ENCODE measurements at places on chromosomes 3 and 15. TPM values are rescaled to one million over a fixed set of nuclear protein-coding genes. Genes with fewer than 3 reads are reported as not detected.
A peak's percentile ranks its signal among the peaks of the same experiment; 100 is the strongest.

The IL16 gene
- 111 TPM for total RNA-seq

The XRN1 gene
- 52.7 TPM for total RNA-seq

The IGDCC3 gene
- total RNA-seq: not detected

The GPR62 gene
- not detected for total RNA-seq

The LSAMP gene
- not detected for total RNA-seq

The LYZL4 gene
- total RNA-seq: not detected

DNA sequence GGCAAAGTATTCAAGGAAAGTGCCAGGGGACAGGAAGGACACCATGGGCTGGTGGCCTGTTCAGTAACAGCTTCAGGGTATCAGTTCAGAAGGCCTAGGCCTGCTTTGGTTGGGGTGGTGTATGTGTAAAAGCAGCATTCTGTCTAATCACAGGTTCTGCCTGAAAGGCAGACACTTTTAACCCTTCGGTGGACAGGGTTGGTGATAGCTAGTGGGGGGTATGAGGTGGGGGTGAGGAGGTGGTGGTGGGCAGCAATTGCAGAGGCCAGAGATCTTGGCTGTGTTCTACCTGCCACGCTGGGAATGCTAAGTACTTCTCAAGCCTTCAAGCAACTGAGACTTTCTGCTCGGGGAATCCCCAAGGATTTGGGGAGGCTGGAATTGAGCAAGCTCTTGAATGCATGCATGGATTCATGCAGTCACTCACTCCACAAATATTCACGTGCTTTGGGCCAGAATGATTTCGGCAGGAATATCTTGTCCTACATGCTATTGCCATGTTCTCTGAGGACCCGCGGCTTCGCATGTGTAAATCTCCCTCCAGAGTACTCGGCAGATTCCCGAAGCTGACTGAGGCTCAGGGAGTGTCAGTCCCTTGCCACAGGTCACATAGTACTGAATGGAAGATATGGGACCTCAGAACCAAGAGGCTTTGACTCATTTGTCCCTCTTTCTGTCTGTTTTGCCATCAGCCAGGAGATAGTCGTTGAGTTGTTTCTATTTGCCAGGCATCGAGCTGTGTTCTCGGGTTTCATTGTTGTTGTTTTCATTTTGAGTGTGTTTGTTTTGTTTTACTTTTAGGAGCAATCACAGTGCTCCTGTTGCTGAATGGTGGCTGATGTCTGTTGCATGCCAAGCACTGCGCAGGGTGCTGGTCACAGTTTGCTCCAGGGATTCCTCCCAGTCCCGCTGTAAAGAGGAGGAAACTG lies 65.5 kb downstream of the SMAD3 start:
- H3K4me1 ChIP-seq: peaks cover 97% of the 10 kb centered on the region
- H3K27me3 ChIP-seq: no peaks in the 10 kb centered on the region
- peak overlapping the region; percentile 86 for H3K27ac ChIP-seq

GRCh38 chr15:89512631-89513030 lies 16.2 kb upstream of the RHCG start:
- no peaks in the 10 kb centered on the region for H3K4me1 ChIP-seq
- no peaks in the 10 kb centered on the region for H3K36me3 ChIP-seq
- peaks cover 11% of the 10 kb centered on the region for H3K27me3 ChIP-seq
- no peak overlapping the region for H3K4me3 ChIP-seq

DNA sequence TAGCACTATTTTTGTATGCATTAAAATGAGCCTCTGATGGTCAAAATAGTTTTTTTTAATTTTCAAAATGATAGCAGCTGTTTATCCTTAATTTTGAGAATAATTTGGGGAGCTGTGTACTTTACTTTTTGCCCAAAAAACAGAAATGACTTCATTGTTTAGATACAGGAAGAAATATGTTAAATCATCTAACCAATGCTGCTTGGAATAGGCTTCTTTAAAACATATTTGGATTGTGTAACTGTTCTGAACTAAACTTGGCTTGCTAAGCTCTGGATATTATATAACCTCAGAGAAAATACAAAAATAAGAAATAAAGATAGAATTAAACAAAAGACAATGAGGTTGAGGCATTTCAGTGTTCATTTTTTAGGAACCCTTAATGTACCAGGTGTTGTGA lies 119.3 kb downstream of the SERPINI1 start:
- no peak overlapping the region for H3K4me3 ChIP-seq
- no peaks in the 10 kb centered on the region for H3K4me1 ChIP-seq
- peaks cover 3% of the 10 kb centered on the region for H3K27me3 ChIP-seq
- no peaks in the 10 kb centered on the region for H3K36me3 ChIP-seq
- DNase-seq: no peak
- H3K27ac ChIP-seq: no peak overlapping the region

DNA sequence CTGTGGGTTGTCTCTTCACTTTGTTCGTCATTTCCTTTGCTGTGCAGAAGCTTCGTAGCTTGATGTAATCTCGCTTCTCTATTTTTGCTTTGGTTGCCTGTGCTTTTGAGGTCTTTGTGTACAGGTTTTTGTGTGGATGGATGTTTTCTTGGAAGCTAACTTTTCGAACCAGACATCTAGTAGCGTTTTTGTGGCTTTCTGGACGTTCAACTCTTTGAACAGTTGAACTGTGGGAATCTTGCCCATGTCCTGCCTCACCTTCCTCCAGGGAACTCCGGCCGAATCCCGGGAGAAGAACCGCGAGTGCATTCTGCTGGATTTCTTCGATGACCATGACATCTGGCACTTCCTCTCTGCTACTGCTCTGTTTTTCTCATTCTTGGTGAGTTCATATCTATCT lies 70.6 kb downstream of the USF3 start:
- H3K27me3 ChIP-seq: no peaks in the 10 kb centered on the region
- peaks cover 19% of the 10 kb centered on the region for H3K36me3 ChIP-seq
- DNase-seq: no peak
- H3K4me1 ChIP-seq: peaks cover 6% of the 10 kb centered on the region
- peak overlapping the region; percentile 30 for H3K27ac ChIP-seq

GRCh38 chr3:149860881-149861280 lies 47.9 kb downstream of the RNF13 start:
- H3K4me1 ChIP-seq: no peaks in the 10 kb centered on the region
- H3K4me3 ChIP-seq: no peak overlapping the region
- DNase-seq: no peak
- H3K36me3 ChIP-seq: peaks cover 10% of the 10 kb centered on the region
- no peak overlapping the region for H3K27ac ChIP-seq

DNA sequence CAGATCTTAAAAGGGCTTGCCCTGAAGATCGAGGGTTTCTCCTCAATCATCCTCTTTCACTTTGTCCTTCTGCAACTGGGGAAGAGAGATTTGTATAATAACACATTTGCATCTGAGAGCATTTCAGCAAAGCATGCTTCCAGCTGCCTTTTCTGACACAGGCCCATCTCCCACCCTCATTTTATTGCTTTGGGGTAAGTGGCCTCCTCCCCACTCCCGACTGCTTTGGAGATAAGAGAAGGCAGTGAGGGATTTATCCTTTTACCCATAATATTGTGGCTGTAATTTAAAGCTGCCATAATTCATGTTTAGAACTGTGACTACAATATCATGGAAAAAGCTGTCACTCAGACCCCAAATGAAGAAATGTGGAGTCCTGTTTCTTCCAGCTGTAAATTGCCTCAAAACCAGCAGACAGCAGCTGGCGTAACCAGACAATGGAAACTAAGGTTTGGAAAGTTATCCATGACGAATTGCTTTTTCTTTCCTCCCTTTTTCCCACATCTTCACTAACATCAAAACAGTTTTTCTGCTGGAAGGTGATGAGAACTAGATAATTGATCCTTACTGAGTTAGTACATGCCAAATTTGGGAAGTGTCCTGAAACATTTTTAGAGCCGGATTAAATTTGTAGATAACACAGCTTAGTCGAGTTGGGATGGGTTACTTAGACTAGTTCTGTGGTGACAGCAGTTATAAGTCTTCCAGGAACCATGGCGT lies 104.2 kb upstream of the PFN2 start:
- H3K4me3 ChIP-seq: no peak overlapping the region
- no peak for DNase-seq
- H3K4me1 ChIP-seq: no peaks in the 10 kb centered on the region
- peaks cover 5% of the 10 kb centered on the region for H3K27me3 ChIP-seq
- no peaks in the 10 kb centered on the region for H3K36me3 ChIP-seq

DNA sequence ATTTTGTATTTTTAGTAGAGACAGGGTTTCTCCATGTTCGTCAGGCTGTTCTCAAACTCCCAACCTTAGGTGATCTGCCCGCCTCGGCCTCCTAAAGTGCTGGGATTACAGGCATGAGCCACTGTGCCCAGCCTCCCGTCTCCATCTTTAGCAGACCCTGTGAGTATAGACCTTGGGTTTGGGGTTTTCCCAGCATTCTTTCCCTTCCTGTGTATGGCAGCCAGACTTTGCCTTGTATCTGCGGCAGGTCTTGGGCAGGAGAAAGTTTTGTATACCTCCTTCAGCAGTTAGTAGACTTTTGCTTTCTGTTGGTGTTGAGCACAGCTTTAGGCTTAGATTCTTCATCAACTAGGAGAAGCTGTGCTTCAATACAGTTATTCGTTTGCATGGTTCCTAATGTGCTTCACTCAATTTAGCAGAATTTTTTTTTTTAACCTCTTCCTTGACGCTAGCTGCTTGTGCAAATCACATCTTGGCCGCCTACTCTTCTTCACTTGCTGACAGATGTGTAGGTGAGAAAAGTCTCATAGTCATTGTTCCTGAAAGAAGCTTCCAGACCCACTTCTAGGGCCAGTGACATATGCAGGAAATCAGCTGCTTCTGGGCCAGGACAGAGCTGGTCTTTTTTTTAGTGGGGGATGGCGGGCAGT lies 38.4 kb downstream of the MAP2K1 start:
- H3K36me3 ChIP-seq: peaks cover 22% of the 10 kb centered on the region
- H3K4me3 ChIP-seq: peak overlapping the region; percentile 35
- peak overlapping the region; percentile 78 for H3K27ac ChIP-seq
- peaks cover 58% of the 10 kb centered on the region for H3K4me1 ChIP-seq

DNA sequence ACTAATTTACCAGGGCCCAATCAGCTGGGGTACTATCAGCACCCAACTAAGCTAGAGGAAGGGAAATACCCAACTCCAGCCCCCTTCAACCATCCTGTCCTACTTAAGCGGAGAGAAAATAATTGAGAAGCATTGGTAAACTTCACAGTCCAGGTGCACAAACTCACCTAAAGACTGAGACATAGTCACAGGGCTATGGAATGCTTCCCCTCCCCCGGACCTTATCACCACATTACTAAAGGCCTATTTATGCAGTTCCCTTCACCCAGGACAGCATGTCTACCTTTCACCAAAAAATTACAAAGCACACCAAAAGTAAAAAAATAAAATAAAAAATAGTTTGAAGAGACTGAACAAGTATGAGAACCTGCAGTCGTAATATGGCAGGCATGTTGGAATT lies 47.9 kb downstream of the HOMER2 start:
- H3K4me1 ChIP-seq: no peaks in the 10 kb centered on the region
- no peak overlapping the region for H3K4me3 ChIP-seq
- H3K27ac ChIP-seq: no peak overlapping the region
- peaks cover 16% of the 10 kb centered on the region for H3K27me3 ChIP-seq
- no peak for DNase-seq

- no peaks in the 10 kb centered on the region for H3K36me3 ChIP-seq
- H3K4me3 ChIP-seq: no peak overlapping the region
- H3K27ac ChIP-seq: no peak overlapping the region
- peaks cover 18% of the 10 kb centered on the region for H3K4me1 ChIP-seq
- H3K27me3 ChIP-seq: peaks cover 20% of the 10 kb centered on the region
Observed at GRCh38 chr3:194573680-194574437, 59.4 kb downstream of the TMEM44 start.

DNA sequence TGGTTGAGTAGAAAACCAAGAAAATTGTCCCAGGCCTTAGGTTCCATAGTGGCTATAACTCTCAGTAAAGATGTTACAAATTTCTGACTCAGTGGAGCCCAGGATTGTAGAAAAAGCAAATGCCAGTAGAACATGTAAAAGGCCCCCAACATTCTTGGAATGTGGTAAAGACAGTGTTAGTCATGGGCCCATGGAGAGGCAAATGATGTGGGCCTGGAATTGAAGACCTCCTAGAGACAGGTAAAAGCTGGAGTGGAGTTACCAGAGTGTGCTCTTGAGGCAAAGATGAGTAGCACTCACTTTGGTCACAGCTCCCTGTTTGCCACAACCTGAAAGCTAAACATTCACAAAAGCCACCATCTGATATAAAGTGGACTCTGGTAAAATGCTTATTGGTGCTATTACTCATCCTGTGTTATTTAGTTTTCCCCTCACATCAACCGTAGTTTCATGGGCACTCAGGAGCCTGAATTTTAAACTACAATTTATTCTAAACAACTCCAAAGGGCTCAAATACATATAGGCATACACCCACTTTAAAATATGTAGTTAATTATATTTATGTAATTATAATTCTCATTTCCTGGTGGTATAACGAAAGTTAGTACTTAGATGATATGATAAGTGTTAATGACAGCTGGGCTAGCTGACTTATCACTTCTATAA lies 359.6 kb upstream of the NECTIN3 start:
- H3K27ac ChIP-seq: no peak overlapping the region
- no peaks in the 10 kb centered on the region for H3K4me1 ChIP-seq
- peaks cover 2% of the 10 kb centered on the region for H3K27me3 ChIP-seq
- no peak overlapping the region for H3K4me3 ChIP-seq
- no peaks in the 10 kb centered on the region for H3K36me3 ChIP-seq
- DNase-seq: no peak

DNA sequence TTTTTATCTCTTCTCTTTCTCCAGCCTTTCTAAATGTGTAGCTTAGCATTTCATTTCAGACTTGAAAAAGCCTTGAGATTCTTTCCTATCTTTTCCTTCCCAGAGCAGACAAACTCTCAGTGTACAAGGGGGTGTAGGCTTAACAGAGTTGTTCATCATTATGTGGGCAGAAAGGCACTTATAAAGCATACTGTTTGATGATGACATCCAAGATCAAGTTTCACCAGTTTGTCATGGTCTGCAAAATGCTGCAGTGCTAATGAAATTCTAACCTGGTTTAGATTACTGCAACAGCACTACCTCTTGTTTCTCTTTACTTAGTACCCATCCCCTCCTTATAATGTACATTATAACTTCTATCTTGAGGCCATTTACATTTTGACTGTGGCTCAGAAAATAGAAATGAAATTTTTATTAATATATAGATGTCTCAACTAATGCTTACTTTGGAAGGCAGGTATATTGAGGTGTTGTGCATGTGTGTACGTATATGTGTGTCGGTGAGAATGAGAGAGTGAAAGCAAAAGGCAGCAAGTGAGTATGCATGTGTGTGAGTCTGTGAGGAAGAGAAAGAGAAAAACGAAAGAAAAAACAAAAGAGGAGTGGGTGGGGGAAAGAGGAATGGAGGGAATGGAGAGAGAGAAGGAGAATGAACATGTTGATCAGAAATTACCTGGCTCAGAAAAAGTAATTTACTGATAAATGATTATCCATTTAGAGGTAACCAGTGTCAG lies 1043.6 kb downstream of the TUSC7 start:
- no peak overlapping the region for H3K27ac ChIP-seq
- DNase-seq: no peak
- H3K4me1 ChIP-seq: no peaks in the 10 kb centered on the region
- H3K36me3 ChIP-seq: no peaks in the 10 kb centered on the region
- H3K4me3 ChIP-seq: no peak overlapping the region
- no peaks in the 10 kb centered on the region for H3K27me3 ChIP-seq

GRCh38 chr3:178916223-178916622 lies 155.4 kb downstream of the ZMAT3 start:
- no peak overlapping the region for H3K27ac ChIP-seq
- H3K4me1 ChIP-seq: no peaks in the 10 kb centered on the region
- H3K36me3 ChIP-seq: no peaks in the 10 kb centered on the region
- DNase-seq: no peak
- H3K4me3 ChIP-seq: no peak overlapping the region
- H3K27me3 ChIP-seq: peaks cover 1% of the 10 kb centered on the region
